ENCODE measurements at places on chromosomes 3 and 15.

GRCh38 chr3:43409506-43409905 lies 123.2 kb downstream of the SNRK start:
- no peak for DNase-seq

- DNase-seq, result no peak
These were observed 191.6 kb downstream of the GREM1 start for GRCh38 chr15:32909431-32909830.

- DNase-seq, result no peak
These were observed 141.7 kb upstream of the LRIG1 start for GRCh38 chr3:66642484-66642883.

DNA sequence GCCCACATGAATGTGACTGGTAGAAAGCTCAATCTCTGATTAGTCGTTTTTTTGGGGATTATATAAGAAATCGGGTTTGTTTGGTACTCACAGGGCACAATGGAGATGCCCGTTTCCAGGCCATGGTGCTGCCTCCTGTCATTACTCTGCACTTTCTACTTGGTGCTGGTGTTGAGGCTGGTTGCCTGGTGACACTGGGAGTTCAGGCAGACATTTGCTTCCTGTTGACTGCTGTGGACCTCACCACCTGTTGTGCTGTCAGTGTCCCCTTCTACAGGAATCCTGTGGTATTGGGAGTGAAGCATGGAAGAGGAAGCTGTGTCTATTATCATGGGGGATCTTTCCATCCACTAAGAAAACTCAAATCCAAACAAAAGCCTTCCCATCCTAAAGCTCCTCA lies 227.2 kb upstream of the TBL1XR1 start:
- no peak for DNase-seq

All from amniotic stem cell (primary cell).